PC-3 (cell line): ENCODE measurements at places on chromosomes 4 and X.

DNA sequence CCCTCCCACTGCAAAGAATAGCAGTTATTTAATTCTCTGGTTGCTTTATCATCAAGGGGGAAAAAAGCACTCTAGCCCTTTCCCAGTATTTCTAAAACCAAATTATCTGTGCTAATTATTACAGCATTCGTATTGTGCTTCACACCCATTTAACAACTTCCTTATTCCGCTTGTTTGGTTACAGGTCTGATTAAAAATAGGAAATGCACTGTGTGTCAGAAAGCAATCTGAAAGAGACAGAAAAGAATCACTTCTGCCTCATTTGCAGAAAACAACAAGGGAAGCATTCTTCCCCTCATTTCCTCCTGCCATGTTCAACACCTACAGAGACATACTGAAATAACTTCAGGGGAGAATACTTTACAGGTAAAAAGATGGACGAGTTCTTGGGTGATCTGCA, 114.9 kb upstream of the MAP3K15 start:
- H3K27ac ChIP-seq = no peak overlapping the region
- H3K27me3 ChIP-seq = no peaks in the 10 kb centered on the region
- H3K4me3 ChIP-seq = no peak overlapping the region
- peaks cover 32% of the 10 kb centered on the region for H3K4me1 ChIP-seq

DNA sequence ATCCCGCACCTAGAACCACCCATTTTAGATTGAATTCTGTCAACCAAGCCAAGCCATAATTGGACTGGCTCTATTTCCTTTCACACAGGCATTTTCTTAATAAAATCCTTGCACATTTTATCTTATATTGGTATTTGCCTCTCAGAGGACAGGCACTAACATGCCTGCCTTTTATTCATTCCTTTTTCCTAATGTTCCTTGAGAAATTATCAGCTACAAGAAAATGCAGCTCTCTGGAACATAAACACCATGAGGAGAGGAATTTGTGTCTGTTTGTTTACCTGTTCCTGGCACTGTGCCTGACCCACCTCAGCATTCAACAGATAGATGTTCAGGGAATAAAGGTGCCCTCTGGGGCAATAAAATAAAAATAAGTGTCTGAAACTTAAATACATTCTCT, 116.2 kb downstream of the PDHA2 start:
- no peaks in the 10 kb centered on the region for H3K4me1 ChIP-seq
- H3K36me3 ChIP-seq = no peaks in the 10 kb centered on the region

DNA sequence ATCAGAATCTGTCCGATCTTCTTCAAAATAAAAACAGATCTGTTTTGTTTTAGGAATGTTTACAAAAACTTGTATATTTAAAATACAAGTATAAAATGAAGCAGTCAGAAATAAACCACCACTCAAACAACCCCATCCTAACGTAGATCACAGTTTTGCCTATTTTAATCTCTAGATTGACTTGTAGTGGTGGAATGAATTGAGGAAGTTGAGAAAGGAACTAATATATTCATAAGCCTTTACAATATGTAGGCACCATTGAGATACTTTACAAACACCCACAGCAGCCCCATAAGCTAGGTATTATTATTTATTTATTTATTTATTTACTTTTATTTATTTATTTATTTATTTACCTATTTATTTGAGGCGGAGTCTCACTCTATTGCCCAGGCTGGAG, 52.3 kb upstream of the KLF3 start:
- no peaks in the 10 kb centered on the region for H3K27me3 ChIP-seq
- no peak for DNase-seq
- H3K4me3 ChIP-seq = no peak overlapping the region
- H3K27ac ChIP-seq = no peak overlapping the region
- H3K36me3 ChIP-seq = no peaks in the 10 kb centered on the region
- peaks cover 4% of the 10 kb centered on the region; the same call in 1 of the 2 replicates for H3K4me1 ChIP-seq

DNA sequence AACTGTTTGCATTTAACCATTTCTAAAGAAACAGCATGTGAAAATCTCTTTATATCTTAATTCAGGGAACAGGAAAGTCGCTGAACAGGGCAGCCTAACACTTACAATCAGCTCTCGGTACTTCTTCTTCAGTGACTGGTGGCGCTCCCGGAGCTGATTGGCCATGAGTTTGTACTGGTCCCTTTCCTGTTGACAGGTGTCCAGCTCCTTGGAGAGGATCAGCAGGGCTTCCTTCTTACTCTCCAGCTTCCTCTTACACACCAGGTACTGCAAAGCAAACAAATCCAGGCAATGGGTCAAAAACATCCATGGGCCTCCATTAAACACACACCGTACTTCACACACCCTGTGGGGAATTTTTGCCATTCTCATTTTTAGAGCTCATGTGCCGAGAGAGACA, 36.4 kb downstream of the CCDC149 start:
- H3K36me3 ChIP-seq = no peaks in the 10 kb centered on the region
- no peak overlapping the region for H3K27ac ChIP-seq
- no peaks in the 10 kb centered on the region for H3K4me1 ChIP-seq
- no peak for DNase-seq
- no peaks in the 10 kb centered on the region for H3K27me3 ChIP-seq
- H3K4me3 ChIP-seq = no peak overlapping the region
